Mesenchymal stem cell (in vitro differentiated cells and primary cell): ENCODE measurements at places on chromosomes 4 and X.

- H3K4me1 ChIP-seq = peaks cover 1% of the 10 kb centered on the region
- H3K27me3 ChIP-seq = peaks cover 4% of the 10 kb centered on the region
- no peak for DNase-seq
- H3K27ac ChIP-seq = no peak overlapping the region
- no peaks in the 10 kb centered on the region for H3K36me3 ChIP-seq
Observed at GRCh38 chr4:83089410-83090157, 24.9 kb downstream of the PLAC8 start.

DNA sequence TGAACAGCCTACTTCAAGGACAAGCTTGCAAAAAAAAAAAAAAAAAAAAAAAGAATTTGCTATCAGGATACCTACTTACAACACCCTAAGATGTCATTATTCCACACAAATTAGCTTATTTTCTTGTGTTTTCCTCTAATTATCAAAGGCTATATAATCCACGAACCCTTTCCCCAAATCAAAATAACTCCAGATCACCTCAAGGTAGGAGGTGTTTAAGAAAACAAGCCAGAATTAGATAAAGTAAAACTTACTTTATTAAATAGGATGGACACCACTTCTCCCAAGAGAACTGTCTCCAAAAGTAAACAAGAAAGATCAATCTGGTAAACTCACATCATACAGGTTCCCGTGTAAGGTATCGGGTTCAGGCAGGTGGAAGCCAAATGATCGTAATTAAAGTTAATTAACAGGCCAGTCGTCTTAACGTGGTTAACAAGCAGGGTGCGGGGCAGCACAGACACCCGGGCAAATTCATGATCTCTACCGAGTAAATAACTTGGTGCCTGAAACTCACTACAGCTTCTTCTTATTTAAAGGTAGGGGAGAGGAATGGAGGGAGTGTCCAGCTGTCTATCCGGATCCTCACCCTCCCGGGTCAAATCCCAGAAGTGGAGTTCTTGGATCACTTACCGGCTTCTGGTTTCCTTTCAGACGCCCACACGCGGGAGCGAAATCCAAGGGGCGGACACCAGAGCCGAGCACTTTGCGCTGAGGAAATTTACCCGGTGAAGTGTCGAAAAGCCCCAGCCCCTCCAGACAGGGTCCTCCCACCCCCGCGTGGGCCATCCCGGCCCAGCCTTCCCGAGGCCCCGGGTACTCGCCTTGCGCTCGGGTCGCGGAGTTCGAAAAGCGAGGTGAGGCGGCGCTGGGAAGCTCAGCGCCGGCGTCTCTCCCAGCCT is 708 bp downstream of the ARAP2 start:
- peaks cover 2% of the 10 kb centered on the region for H3K4me1 ChIP-seq
- H3K36me3 ChIP-seq = no peaks in the 10 kb centered on the region
- peaks cover 30% of the 10 kb centered on the region for H3K27me3 ChIP-seq
- peak overlapping the region; percentile 74 for H3K27ac ChIP-seq
- DNase-seq = peak; percentile 25

- peaks cover 6% of the 10 kb centered on the region for H3K4me1 ChIP-seq
- no peak overlapping the region for H3K4me3 ChIP-seq
- H3K27ac ChIP-seq = no peak overlapping the region
- no peak for DNase-seq
- H3K27me3 ChIP-seq = no peaks in the 10 kb centered on the region
- no peaks in the 10 kb centered on the region for H3K36me3 ChIP-seq
Observed at GRCh38 chr4:123585111-123585510, 188.5 kb downstream of the SPRY1 start.

DNA sequence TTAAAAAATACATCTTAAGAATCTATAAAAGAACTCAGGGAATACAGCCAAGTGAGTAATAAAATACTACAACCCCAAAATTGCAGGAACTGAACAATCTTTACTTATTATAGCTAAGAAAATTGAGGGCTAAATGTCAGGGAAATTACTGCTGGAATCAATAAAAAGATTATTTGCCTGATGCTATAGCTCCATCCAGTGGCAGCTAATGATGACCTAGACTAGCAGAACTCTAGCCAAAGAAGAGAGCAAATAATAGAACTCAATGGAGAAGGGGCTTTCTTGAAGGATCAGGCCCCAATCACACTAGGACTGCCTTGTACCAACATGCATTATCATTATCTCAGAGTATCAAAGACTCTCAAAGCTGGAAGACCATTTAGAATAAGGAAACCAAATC is 85.0 kb upstream of the FAM241A start:
- H3K27ac ChIP-seq = no peak overlapping the region
- H3K27me3 ChIP-seq = no peaks in the 10 kb centered on the region
- peak; percentile 50 for DNase-seq
- H3K36me3 ChIP-seq = no peaks in the 10 kb centered on the region
- H3K4me3 ChIP-seq = no peak overlapping the region

DNA sequence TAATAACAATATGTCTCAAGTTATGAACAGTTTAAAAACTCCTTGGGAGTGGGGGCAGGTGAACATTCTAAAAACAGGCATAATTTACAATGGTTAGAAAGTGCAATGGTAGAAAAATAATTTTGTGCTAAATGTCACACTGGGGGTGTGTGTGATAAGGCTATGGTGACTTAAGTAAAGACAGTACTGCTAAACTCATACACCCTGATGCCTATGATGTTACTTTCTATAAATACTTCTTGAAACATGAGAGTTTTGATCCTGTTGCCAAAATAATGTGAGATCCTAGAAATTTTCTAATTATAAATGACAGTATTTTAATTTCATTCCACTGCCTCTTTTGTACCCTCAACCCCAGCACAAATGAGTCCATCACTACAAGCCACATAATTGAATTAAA is 144.2 kb downstream of the POLA1 start:
- no peak overlapping the region for H3K4me3 ChIP-seq
- H3K4me1 ChIP-seq = no peaks in the 10 kb centered on the region

- H3K4me3 ChIP-seq = no peak overlapping the region
- peaks cover 13% of the 10 kb centered on the region for H3K36me3 ChIP-seq
- peaks cover 32% of the 10 kb centered on the region for H3K4me1 ChIP-seq
- no peak overlapping the region for H3K27ac ChIP-seq
- DNase-seq = no peak
Observed at GRCh38 chr4:4862071-4862551, 2.6 kb downstream of the MSX1 start.

DNA sequence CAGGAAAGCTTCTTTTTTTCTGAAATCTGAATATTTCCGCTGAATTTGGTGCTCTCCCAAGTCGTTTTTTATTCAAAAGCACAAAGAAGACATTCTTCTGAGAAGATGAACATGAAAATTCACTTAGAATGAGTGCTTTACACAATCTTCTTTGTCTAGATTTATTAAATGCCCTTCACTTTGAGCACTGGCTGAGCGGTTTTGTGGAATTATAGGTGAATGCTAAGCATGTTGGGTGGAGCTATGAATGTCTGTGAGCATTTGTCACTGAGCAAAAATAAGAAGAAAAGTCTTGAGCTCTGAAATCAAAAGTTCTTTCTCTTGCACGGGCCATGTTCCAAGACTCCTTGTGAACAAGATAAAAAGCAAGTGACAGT is 13.1 kb downstream of the GASK1B start:
- H3K27me3 ChIP-seq = no peaks in the 10 kb centered on the region
- peaks cover 2% of the 10 kb centered on the region for H3K4me1 ChIP-seq
- no peak for DNase-seq
- H3K27ac ChIP-seq = peak overlapping the region; percentile 91
- H3K4me3 ChIP-seq = no peak overlapping the region
- H3K36me3 ChIP-seq = peaks cover 23% of the 10 kb centered on the region

DNA sequence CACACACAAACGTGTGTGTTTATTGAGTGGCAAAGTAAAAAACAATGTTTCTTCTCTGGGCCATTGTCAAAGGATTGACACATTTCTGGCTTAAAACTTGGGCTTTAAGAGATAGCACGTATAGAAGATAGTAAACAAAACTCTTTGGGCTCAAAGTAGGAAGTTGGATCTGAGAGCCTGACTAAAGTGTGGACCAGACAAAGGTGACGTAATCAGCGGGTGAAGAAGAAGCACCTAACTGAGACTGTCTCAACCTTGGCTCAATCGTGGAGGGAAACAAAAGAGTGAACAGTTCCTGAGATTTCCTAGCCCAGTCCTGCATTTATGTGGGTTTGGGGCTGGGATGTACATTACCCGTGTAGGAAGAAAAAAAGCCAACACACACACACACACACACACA is 13.7 kb downstream of the PFKFB1 start:
- no peaks in the 10 kb centered on the region for H3K27me3 ChIP-seq
- no peak for DNase-seq
- no peaks in the 10 kb centered on the region for H3K4me1 ChIP-seq
- no peaks in the 10 kb centered on the region for H3K36me3 ChIP-seq
- no peak overlapping the region for H3K4me3 ChIP-seq

GRCh38 chr4:16085822-16086221 is 2.0 kb upstream of the PROM1 start:
- DNase-seq = no peak
- peaks cover 84% of the 10 kb centered on the region for H3K27me3 ChIP-seq
- H3K4me1 ChIP-seq = peaks cover 18% of the 10 kb centered on the region

- H3K27me3 ChIP-seq = peaks cover 84% of the 10 kb centered on the region
- H3K4me3 ChIP-seq = no peak overlapping the region
- peaks cover 27% of the 10 kb centered on the region for H3K4me1 ChIP-seq
- no peaks in the 10 kb centered on the region for H3K36me3 ChIP-seq
Observed at GRCh38 chr4:825063-825970, 612 bp downstream of the CPLX1 start.

GRCh38 chrX:120136840-120137239 is 21.1 kb upstream of the RHOXF1 start:
- H3K27me3 ChIP-seq = peaks cover 4% of the 10 kb centered on the region
- DNase-seq = no peak
- H3K4me3 ChIP-seq = no peak overlapping the region
- H3K36me3 ChIP-seq = no peaks in the 10 kb centered on the region
- H3K4me1 ChIP-seq = no peaks in the 10 kb centered on the region
- H3K27ac ChIP-seq = no peak overlapping the region

DNA sequence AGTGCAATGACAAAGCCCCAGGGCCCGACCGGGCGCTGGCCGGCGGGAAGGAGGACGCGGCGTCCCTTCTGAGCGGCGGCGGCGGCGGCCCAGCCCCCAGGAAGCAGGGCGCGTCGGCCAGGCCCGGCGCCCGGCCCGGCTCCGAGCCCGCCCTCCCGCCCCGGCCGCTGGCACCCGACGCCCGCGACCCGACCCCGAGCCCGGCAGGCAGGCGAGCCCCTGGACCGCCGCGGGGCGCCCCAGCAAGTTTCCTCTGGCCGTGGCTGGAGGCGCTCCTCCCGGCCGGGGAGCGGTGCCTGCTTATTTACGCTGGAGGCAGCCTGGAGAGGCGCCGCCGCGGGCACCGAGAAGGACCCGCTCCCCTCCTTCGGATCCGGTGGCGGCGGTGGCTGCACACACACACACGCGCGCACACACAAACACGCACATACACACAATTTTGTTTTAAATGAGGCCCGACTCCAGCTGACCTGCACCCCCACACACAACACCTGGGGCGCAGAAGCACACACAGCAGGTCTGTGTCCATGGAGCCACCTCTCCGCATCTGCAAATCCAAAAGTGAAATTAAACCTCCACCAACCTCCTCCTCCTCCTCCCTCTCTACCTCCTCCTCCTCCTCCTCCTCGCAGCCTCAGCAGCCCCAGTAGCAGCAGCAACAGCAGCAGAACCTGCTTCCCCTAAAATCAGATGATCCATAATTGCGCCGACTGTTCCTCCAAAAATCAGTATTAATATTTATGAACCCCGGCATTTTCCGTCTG is 669 bp downstream of the IRF2 start:
- peak; percentile 70 for DNase-seq
- peak overlapping the region; percentile 99 for H3K4me3 ChIP-seq
- H3K27ac ChIP-seq = peak overlapping the region; percentile 84
- H3K36me3 ChIP-seq = peaks cover 9% of the 10 kb centered on the region
- H3K27me3 ChIP-seq = no peaks in the 10 kb centered on the region

DNA sequence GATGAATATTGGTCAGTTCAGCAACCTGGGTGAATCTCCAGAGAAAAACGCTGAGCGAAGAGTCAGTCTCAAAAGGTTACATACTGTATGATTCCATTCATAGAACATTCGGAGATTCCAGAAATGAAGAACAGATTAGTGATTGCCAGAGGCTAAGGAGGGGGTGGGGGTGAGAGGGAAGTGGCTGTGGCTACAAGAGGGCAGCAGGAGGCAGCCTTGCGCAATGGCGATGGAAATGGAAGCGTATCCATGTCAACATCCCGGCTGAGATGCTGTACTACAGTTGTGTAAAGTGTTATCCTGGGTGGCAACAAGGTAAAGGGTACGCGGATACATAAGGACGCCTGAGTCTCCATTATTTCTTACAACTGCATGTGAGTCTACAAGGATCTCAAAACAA is 18.0 kb downstream of the LYAR start:
- peak; percentile 24 for DNase-seq
- no peak overlapping the region for H3K27ac ChIP-seq
- H3K27me3 ChIP-seq = no peaks in the 10 kb centered on the region
- H3K36me3 ChIP-seq = peaks cover 33% of the 10 kb centered on the region
- no peak overlapping the region for H3K4me3 ChIP-seq

- H3K36me3 ChIP-seq = no peaks in the 10 kb centered on the region
- peaks cover 26% of the 10 kb centered on the region for H3K4me1 ChIP-seq
- peak overlapping the region; percentile 93 for H3K27ac ChIP-seq
- H3K27me3 ChIP-seq = no peaks in the 10 kb centered on the region
- DNase-seq = peak; percentile 85
Observed at GRCh38 chrX:40108959-40109287, 11.2 kb upstream of the BCOR start.

- H3K4me1 ChIP-seq = peaks cover 3% of the 10 kb centered on the region
- H3K27me3 ChIP-seq = no peaks in the 10 kb centered on the region
- H3K4me3 ChIP-seq = no peak overlapping the region
- H3K36me3 ChIP-seq = no peaks in the 10 kb centered on the region
- DNase-seq = no peak
Observed at GRCh38 chr4:42306221-42307109, 90.8 kb upstream of the SHISA3 start.

- H3K4me1 ChIP-seq = peaks cover 3% of the 10 kb centered on the region
- no peak for DNase-seq
- no peak overlapping the region for H3K4me3 ChIP-seq
- H3K36me3 ChIP-seq = peaks cover 2% of the 10 kb centered on the region
Observed at GRCh38 chr4:55378617-55379467, 16.9 kb upstream of the TMEM165 start.

DNA sequence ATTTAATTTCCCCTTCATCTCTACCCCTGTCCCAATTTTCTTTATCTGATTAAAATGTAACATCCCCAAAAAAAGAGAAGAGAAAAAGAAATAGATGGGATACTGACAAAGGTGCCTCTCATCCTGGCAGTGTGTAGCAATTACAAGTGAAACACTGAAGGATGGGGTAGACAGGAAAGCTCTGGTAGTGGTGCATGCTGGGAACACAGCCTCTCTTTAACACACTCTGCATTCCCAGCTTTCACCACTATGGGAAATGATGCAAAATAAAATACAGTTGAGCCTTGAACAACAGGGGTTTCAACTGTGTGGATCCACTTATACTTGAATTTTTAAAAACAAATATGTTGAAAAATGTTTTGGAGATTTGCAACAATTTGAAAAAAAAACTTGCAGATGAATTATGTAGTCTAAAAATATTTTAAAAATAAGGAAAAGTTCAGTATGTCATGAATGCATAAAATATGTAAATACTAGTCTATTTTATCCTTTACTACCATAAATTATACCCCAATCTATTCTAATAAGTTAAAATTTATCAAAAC is 239.2 kb upstream of the DDX53 start:
- no peaks in the 10 kb centered on the region for H3K27me3 ChIP-seq
- H3K4me3 ChIP-seq = no peak overlapping the region
- DNase-seq = no peak
- H3K4me1 ChIP-seq = no peaks in the 10 kb centered on the region
- H3K27ac ChIP-seq = no peak overlapping the region
